ENCODE measurements at places on chromosomes 1 and 21. TPM values are rescaled to one million over a fixed set of nuclear protein-coding genes. Genes with fewer than 3 reads are reported as not detected.

DNA sequence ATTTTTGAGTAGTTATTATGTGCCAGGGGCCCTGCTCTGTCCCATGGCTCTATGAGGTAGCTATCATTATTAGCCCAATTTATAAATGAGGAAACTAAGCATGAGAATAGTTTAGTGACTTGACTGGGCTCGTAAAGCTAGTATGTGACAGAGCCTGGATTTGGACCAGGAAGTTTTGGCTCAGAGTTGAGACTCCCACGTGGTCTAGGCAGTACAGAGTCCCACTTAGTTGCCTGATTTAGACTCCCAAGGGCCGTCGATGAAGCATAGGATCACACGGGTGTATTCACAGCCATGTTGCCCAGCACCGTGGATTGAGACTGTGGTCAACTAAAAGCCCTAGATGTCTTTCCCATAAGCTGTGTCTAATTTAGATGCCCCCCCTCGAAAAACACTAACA lies 81.7 kb downstream of the DDX20 start:
- no peak for DNase-seq

Gene FAM72B
- total RNA-seq: 6.9 TPM

DNA sequence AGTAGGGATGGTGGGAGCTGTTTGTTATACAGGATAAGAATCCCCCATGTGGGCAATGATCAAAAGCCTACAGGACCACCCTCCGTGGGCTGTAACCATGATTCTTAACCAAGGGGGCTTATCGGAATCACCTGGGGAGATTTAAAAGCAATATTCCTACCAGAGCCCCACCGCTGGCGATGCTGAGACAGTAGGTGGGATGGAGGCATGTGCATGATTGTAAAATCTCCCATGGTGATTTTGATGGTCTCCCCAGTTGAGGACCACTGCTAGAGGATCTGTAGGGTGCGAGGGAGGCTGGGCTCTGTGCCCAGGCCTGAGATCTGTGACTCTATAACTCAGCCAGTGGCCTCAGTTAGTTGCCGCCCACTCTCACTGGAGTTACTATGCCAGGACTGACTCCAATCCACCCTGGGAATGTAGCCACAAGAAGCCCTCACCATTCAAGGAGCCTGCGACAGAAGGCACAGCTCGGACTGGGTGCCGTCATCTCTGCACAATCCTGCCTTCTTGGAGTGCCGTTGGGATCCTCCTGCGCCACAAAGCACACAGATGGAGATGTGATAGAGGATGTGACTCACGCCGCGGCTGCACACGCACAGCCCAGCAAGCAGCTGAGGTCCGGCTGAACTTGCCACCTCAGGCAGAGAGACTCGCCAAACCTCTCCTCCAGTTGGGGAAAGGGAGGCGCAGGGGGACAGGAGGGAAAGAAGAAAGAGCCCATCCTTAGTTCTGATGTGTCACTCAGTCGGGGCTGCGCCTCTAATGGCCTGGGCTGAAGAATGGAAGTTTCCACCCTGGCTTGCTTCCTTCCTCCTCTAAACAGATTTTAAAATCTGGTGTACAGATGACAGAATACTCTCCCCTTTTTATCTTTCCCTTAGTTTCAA lies 26.5 kb downstream of the AKNAD1 start:
- DNase-seq: peak; percentile 87

Gene MIXL1
- not detected for total RNA-seq

DNA sequence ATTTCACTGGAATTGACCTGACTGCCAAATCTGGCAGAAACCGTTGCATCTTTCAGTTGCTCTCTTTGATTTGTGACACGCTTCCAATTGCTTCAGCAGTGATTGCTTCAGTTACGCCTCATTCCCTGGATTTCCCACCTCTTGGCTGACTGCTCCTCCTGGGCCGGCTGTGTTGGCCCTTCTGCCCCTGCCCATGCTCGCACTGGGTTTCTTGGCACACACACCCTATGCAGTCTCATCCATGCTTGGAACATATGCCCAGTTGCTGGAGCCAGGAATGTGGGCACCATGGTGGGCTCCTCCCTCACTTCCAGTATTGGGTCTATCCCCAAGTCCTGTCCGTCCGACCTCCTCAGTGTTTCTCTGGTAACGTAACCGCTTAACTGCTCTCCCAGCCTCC lies 2.2 kb upstream of the ZBTB21 start:
- DNase-seq: no peak

GRCh38 chr1:244063498-244063897 lies 12.4 kb downstream of the ZBTB18 start:
- DNase-seq: no peak

GRCh38 chr1:113976609-113977278 lies 2.5 kb upstream of the OLFML3 start:
- peak; percentile 22 for DNase-seq

- no peak for DNase-seq
Measured at GRCh38 chr1:109786531-109787021, 22.9 kb upstream of the EPS8L3 start.

- no peak for DNase-seq
Measured at GRCh38 chr21:38140207-38140903, 116.4 kb upstream of the KCNJ15 start.

GRCh38 chr1:47441450-47442106 lies 3.7 kb downstream of the FOXD2 start:
- no peak for DNase-seq

GRCh38 chr21:45250272-45250671 lies 37.4 kb downstream of the POFUT2 start:
- DNase-seq: no peak

DNA sequence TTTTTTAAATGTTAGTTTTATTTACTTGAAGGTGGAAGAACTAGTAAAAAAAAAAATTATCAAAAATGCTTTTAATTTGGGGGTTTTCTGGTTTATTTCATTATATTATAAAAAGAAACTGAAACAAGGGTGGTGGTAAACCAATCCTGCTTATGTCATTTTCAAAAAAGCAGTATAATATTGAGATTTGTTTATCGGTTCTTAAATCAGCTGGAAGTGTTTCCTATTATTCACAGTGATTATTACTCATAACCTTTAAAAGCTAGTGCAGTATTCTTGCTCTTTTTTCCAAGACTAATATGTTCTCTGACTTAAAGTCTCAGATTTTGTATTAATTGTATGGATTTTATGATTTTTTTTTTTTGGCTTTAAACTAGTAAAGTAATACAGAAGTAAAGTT lies 5.4 kb upstream of the LRRC40 start:
- DNase-seq: no peak

DNA sequence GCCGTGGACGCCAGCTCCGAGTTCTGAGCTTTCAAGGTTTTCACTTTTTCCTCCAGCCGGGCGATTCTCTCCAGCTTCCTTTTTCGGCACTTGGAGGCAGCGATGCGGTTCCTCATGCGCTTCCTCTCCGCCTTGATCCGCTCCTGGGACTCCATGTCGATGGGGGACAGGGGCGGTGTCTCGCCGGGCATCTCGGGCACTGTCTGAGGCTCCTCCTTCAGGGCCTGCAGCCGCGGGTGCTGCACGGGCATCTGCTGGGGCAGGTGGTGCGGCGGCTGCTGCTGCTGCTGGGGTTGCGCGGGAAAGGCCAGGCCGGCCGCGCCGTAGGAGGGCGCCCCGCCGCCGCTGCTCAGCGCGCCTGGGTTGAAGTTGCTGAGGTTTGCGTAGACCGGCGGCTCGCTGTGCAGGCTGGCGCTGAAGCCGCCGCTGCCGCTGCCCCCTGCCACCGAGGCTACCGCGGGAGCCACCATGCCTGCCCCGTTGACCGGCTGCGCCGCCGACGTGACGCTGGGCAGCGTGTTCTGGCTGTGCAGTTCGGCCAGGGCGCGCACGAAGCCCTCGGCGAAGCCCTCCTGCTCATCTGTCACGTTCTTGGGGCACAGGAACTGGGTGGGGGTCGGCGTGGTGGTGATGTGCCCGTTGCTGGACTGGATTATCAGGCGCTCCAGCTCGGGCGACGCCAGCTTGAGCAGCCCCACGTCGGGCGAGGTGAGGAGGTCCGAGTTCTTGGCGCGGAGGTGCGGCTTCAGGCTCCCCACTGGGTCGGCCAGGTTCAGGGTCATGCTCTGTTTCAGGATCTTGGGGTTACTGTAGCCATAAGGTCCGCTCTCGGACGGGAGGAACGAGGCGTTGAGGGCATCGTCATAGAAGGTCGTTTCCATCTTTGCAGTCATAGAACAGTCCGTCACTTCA lies 1.4 kb downstream of the JUN start:
- no peak for DNase-seq

GRCh38 chr1:193285641-193286040 lies 99.2 kb upstream of the B3GALT2 start:
- no peak for DNase-seq

DNA sequence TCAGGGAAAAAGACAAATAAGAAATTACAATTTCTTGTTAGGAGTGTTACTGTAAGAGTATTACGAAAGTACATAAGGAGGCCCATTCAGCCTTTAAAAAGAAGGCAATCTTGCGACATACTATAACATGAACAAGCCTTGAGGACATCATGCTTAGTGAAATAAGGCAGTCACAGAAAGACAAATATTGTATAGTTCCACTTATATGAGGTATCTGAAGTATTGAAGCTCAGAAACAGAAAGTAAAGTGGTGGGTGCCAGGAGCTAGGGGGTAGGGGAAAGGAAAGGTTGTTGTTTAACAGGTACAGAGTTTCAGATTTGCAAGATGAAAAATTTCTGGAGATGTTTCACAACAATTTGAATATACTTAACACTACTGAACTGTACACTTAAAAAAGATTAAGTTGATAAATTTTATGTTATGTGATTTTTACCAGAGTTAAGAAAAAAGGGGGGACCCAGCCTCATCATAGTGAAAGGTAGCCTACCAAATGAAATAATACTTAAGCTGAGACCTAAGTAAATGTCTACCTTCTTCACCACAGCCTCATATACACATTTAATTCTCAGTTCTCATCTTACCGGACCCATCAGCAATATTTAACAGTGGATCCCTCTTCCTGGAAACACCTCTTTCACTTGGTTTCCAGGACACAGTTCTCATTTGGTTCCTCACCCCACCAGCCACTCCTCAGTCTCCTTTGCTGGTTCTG lies 19.5 kb downstream of the USP24 start:
- no peak for DNase-seq
